Activated gamma-delta T cell treated with Interleukin-2 at 50 U/mL for 16 hours (primary cell): ENCODE measurements at places on chromosomes 3 and 15.

DNA sequence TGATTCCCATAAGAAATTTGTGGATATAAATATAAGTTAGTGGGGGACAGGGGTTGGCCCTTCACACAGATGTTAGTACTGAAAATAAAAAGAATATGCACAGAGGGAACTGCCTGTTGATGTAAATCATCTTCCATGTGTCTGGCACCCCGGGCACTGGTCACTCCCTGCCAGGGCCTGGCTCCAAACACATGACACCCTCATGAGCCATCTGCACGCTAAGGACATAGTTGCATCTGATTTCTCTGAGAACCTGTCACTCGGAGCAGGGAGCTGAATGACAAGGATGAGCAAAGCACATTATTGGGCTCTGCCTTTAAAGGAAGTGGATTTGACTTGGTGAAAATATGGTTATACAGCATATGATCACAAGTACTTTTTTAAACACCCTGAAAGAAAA is 66.2 kb upstream of the TSC22D2 start:
- DNase-seq: no peak

- DNase-seq: no peak
These were observed 64.1 kb downstream of the LSM3 start for GRCh38 chr3:14242490-14243311.

GRCh38 chr3:133037436-133037835 is 755 bp upstream of the TMEM108 start:
- no peak for DNase-seq

- DNase-seq: no peak
These were observed 73.5 kb downstream of the DAPK2 start for GRCh38 chr15:63972801-63973200.
